Left lung (tissue), 14 donors: ENCODE measurements at places on chromosomes 2 and 18. TPM values are rescaled to one million over a fixed set of nuclear protein-coding genes. Genes with fewer than 3 reads are reported as not detected.
A peak's percentile ranks its signal among the peaks of the same experiment; 100 is the strongest.

DNA sequence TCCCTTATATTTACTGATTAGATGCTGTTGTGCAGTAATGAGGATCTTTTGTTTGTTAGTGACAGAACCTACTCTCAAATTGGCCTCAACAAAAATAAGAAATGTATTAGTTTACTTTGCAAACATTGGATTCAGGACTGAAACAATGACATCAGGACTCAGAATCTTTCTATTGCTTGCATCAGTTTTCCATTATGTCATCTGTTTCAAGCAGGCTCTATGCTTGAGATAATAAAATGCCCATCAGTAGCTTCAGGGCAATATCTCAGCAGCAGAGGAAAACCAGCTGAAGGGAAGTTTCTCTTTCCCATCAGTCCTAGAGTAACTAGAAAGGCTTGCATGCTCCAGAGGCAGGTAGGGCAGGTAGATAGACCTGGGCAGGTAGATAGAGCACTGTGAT is 375.5 kb upstream of the SLC8A1 start:
- no peak for DNase-seq

- DNase-seq = no peak
Measured at GRCh38 chr2:143732076-143732475, 602.9 kb downstream of the ARHGAP15 start.

DNA sequence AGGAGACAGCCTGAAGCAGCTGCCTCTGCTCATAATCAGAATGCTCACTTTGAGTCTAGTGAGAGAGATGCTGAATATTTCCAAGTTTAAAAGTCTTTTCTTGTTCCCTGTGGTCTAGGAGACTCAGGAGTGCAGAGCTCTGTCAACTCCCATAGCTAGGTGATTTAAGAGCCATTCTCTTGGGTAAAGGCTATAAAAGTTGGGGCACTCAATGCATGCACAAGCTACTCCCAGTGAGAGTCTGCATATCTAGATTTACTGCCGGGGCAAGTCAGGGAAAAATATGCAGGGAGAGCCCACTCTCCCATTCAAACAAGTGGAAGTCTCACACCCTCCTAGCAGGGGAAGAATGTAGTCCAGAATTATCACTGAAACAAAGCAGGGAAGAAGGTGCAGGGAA is 408.6 kb upstream of the KCNJ3 start:
- DNase-seq = no peak

GRCh38 chr2:39942950-39943349 is 163.9 kb upstream of the THUMPD2 start:
- DNase-seq = no peak

Gene IGFBP5
- polyA plus RNA-seq = 142 TPM

DNA sequence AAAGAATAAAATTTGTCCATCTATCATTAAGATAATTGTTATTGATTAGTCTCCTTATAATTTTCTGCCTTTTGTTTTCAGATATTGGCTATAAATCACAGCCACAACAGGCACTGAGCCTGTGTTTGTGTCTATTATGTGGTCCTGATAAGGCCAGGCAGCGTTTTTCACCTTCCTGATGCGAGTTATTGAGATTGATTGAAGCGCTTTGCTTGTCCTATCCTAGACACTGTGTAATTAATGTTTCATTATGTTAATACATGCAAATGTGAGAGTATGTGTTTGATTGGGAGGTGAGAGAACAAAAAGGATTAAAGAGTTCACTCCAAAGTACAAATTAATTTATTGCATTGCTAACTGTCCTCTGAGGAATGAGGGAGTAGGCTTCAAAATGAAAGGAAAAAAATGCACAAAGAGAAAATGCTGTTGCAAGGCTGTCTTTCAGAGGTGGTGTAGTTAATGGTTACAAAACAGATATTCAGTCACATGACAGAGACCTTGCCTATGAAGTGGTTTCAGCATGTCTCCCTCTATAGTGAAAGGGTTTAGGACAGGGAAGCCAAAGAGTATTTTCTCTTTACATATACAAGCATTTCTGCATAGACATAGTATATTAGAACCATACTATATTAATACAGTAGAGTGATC is 391.1 kb downstream of the DCC start:
- DNase-seq = no peak

Gene LIMS4
- polyA plus RNA-seq = 2.7 TPM

Gene WNT10A
- polyA plus RNA-seq = 0.38 TPM

Gene CYRIA
- polyA plus RNA-seq = 11.6 TPM

DNA sequence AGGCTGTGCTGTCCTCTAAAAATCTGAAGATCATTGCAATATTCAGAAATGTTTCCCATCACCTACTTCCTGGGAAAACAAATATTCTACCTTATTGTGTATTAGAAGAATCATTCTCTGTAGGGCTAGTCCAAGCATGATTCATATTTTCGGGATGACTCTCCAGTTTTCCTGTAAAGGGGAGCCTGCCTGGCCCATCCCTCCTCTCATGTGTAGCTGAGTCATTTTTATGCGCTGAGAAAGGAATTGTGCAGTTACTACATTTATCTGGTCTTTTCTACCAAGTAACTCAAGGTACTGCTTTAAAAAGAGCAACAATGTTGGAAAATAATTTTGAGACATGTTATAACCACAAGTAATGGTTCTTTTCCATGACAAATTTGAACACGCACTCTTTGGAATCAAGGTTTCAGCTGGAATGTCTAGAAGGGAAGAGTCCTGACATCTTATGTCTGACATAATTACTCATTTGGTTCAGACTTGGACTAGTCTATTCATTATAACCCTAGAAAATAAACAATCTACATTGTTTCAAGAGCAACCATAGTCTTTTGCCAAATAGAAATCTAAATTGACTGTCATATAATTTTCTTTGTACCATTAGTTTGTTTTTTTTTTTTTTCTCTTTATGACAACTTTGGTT is 6.6 kb downstream of the DSG3 start:
- DNase-seq = no peak

Gene PRKAG3
- not detected for polyA plus RNA-seq

DNA sequence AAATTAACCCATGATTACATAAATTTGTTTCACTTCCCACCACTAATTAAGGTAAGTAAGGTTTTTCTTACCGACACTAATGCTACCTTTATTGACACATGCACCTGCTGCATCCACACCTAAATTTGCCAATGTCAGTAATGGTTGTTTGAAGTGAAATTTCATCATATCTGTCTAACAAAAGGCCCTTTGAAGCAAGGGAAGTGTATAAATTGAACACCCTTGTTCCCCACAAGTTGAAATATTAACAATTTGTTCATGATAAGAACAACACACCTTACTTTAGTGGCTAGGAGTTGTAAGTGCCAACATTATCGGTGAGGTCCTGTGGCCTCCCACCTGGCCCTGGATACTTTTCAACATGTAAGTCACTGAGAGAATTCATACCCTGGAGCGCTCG is 116.3 kb upstream of the CDCA7 start:
- no peak for DNase-seq

Gene GULP1
- polyA plus RNA-seq = 84.0 TPM

GRCh38 chr2:37283207-37283606 is 41.4 kb downstream of the PRKD3 start:
- no peak for DNase-seq

DNA sequence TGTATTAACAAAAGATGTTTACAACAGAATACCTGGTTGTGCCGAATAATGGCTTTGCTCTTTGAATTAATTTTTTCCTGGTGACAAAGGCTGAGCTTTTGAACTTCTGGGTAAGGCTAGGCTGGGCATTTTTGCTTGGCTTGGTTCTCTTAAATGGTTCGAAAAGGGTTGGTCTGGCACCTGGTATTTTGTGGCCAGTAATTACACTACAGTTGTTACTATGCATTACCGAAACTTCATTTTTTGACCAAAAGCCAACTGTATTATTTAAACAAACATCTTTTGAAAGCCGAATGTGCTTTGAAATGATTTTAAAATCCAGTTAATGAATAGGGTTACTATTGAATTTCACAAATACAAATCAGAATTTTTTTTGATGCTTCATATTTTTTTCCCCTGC is 19.4 kb upstream of the NFE2L2 start:
- no peak for DNase-seq

DNA sequence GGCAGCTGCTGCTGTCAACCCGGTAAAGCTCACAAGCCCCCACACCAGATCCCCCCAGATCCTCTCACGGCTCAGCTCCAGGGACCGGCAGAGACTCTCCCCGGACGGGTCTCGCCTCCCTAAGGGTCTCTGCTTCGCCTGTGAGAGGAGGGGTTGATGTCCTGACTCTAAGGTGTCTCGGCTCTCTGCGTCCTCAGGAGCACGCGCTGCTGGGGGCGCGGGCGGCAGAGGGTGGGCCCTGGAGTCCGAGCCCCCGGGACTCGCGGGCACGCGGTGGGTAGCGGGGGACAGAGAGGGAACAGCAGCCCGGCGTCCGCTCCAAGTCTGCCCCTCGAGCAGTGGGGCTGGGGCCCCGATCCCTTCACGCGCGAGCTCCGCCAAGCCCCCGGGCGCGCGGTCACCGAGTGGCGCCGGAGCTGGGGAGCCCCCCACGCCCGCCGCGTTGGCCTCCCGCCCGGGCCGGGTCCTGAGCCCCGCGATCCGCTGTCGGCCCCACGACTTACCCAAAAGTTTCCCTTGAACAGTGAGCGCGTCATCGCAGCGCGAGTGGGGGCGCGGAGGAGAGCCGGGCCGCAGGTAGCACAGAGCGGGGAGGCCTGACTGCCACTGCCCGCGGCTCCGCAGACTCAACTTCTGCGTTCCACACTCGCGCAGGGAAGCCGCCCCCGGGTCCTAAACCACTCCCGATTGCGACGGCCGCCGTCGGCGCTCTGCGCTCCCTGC is at the start of gene PSTPIP2:
Gene PSTPIP2, minus strand, starts transcription at position 608 of the 723 bp plus-strand sequence. Its CDS starts 72 bp downstream, at position 536.
- DNase-seq = peak; percentile 61

DNA sequence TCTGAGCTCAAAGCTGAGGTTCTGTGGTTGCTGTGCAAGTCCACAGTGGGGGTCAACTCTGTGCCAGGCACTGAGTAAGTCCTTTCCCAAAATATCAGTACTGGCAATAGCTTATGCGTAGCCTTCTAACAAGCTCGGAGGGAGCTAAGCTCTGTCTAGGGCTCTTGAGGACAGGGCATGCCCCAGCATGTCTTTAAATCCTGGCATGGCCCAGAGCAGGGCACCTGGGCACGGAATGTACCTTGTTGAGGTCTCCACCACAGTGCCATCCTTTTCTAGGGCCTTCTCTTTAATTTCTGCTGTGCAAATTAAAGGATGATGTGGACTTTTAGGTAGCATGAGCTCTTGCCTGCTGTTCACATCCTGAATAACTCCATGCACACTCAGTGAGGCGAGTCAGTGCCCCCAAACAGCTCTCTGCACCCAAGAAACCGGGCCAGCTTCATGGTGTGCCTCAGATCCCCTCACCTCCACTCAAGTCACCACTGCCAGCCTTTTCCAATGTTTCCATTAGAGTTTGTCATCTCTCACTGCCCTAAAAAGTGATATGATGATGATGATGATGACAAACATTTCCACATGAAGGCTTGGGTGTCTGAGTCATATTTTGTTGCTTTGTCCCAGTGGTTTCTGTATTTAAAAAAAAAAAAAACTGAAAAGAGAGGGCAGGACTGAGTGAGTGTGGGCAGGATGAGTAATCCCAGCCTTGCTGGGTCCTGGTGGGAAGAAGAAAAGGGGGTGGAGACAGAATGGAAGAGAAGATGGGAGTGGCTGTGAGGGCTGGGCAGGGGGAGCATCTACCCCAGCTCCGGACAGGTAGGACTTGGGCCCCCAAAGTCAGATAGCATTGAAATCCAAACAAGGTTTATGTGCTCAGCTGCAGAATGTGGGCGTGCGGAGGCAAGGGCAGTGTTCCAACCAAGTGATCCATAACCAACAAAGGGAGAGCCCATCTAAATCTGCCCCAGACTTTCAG is 78.9 kb downstream of the ZBTB7C start:
- no peak for DNase-seq

- DNase-seq = no peak
Measured at GRCh38 chr2:241853651-241854341, 4.9 kb downstream of the PDCD1 start.

- DNase-seq = no peak
Measured at GRCh38 chr2:155662224-155662623, 670.3 kb downstream of the NR4A2 start.

DNA sequence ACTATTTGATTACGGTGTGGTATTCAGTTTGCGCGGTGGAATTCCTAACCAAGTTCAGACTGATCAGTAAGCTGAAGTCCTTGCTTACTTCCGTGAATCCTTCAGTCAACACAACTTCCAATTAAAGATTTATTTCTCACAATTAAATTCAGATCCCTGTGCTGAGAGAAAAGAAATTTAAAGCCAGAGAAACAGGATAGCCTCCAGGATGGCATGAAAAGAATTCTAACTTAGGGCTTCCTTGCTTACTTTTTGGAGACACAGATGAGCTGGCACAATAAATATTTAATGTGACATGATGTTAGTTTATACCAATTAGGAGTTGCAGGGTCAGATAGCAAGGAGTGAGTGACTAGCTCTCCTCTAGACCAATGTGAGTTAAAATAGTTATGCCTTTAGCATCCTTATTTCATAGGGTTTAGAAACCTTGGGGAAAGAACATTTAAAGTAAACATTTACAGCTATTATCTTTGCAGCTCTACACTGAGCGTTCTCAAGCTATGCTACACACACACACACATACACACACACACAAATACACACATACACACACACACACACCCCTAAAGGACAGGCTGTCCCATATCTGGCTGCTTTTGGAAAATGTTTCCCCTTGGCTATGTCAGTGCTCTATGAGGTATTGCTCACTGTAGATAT is 151.0 kb downstream of the TRIB2 start:
- no peak for DNase-seq

DNA sequence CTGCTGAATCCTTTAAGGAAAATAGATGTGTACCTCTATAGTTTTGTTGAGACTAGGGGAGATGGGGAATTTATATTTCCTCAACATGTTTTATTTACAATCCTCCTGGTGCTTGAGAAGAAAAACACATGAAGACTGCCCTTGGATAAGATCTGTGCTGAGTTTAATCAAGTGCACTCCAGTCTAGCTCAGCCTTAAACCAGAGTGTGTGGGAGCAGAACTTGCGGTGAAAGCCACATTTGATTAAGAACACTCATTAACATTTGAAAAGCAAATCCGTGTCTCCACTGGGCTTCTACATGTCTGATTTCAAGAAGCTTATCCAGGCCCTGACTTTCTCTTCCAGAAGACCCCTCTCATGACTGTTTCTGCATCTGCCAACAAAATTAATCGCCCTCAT is 84.8 kb upstream of the ITGA6 start:
- DNase-seq = no peak

DNA sequence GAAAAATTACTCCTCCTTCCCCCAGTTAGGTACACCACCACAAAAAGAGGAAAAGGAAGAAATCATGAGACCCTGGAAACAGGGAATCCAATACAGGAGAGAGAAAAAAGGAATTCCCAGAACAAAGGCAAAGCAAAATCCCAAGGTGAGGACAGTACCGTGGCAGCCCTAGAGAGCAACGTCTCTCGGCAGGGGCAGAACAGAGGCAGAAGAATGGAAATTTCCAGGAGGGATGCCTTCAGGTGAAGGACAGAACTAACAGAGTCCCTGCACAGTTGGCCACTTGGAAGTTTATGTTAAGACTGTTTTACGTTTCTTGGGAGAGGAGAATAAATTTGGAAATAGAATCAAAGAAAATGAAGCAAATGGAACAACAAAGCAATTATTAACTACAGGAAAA is 27.7 kb downstream of the GRB14 start:
- DNase-seq = no peak

Gene GPR155
- 4.2 TPM for polyA plus RNA-seq

Gene SLC19A3
- 26.2 TPM for polyA plus RNA-seq

Gene ARHGEF4
- 2.9 TPM for polyA plus RNA-seq

GRCh38 chr2:96540136-96540535 is 3.6 kb downstream of the ARID5A start:
- peak; percentile 44 for DNase-seq

Gene TMEM200C
- polyA plus RNA-seq = 1.8 TPM

GRCh38 chr2:25632396-25632795 is 41.0 kb downstream of the DTNB start:
- DNase-seq = no peak
